ENCODE measurements at places on chromosomes 4 and X.

DNA sequence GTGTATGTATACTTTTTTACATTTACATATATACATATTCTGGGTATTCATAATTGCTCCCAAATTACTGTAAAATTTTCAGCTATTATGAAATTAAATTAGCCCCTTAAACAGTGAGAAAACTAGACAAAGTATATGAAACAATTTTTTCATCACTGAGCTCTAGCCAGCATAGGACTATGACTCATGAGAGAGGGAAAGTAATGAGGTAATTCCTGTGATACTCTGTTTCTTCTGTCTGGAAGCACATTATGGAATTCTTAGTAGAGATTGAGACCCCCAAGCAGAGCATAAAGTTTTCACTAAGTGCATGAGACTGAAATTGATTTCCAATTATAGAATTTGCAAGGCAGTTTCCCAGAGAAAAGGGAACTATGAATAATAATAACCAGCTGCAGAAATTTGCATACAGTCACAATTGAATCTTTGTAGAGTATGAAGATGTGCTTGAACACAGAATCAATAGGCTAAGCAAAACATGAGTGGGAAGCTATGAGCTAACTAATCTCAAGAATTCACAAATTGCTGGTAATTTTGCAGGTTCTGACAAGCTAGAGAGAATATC is 779.3 kb downstream of the ARAP2 start:
- no peak for DNase-seq

GRCh38 chr4:132227151-132227856 is 921.8 kb upstream of the PCDH10 start:
- DNase-seq = no peak

GRCh38 chr4:15754323-15754722 is 23.8 kb upstream of the CD38 start:
- no peak for DNase-seq

- DNase-seq = no peak
Observed at GRCh38 chrX:132034648-132035047, 11.5 kb downstream of the STK26 start.

- no peak for DNase-seq
Observed at GRCh38 chr4:107951551-107951950, 20.2 kb downstream of the CYP2U1 start.

- no peak for DNase-seq
Observed at GRCh38 chr4:4377732-4378460, 9.0 kb upstream of the NSG1 start.

GRCh38 chr4:54189140-54189539 is 40.0 kb upstream of the PDGFRA start:
- DNase-seq = no peak

GRCh38 chr4:13455411-13455810 is 28.7 kb downstream of the RAB28 start:
- DNase-seq = no peak

DNA sequence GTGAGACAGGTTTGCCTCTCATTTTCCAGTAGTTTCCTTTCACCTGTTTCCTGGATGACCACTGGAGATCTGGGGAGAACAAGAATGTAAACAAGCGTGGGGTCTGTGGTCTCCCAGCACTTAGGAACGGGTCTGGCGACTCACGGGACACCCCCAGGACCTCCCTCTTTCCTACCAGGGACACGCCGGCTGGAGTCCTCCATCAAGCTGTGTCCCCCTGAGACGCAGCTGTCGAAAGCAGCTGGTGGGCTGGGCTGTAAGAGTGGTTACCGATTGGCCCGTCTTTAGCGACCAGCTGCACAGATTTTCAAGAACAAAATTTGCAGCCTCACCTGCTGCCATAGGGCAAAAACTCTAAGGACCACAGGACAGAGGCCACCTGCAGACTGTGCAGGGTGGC is 11.9 kb downstream of the LRPAP1 start:
- DNase-seq = no peak

GRCh38 chr4:27176400-27176799 is 315.8 kb downstream of the STIM2 start:
- peak; percentile 66 for DNase-seq

DNA sequence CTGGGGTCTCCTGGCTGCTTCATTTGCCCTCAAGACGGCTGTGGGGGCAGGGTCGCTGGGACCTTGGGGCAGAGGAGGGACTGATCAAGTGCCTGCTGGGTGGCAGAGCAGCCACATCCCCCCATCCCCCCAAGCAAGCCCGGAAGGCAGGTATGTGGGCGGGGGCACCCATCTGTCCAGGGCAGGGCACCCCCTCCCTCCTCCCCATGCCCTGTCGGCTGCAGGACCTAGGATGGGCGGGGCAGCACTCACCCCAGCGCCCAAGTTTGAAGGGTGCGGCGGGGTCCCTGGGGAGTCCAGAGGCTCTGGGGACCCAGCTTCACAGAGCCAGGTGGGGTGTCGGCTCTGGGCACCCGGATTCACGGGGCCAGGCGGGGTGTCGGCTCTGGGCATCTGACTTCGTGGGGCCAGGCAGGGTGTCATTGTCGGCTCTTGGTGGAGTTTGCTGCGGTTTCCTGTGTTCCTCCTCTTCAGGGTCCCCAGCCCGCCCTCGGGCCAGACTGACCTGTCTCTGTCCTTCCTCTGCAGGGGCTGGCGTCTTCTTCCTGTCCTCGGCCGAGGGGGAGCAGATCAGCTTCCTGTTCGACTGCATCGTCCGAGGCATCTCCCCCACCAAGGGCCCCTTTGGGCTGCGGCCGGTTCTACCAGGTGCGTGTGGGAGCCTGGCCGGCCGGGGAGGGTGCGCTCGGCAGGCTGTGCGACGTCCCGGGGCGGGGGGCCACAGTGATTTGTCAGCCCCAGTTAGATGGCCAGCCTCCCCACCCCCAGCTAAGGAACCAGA is 22.1 kb downstream of the DOK7 start:
- DNase-seq = no peak
